ENCODE measurements at places on chromosomes 3 and 15.

DNA sequence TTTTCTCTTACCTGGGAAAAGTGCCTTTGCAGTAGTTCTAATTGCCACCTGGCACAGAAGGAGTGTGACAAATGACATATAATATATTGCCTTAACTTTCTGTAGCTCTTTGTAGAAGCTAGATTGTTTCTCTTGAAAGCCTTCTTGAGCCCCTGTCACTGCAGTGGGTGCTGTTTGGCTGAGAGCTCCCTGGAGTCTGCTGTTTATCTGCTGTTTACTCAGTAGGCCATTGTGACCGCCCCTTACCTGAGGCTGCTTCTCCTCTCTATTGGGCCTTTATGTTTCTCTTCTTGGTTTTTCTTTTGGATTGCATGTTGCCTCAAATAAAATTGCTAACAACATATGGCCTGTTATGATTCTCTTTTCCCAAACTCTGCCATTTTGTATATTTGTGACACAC is 16.7 kb downstream of the MAP2K5 start:
- no peak for DNase-seq

DNA sequence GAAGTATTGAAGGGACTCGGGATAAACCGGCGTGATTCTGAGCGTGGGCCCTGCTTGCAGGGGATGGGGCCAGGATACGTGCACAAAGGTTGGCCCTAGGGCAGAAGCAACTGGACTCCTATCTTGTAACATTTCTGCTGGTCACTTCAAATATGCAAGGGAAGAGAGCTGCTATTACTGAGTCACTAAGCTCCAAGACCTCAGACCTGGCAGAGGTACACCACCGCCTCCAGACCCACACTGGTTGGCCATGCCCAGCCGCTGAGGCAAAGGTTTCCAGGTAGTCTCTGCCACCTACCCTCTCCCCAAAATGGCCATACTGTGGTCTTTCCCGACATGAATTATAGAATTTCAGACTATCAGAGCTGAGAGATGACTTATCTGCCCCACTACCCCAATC is 13.4 kb upstream of the STRA6 start:
- no peak for DNase-seq

DNA sequence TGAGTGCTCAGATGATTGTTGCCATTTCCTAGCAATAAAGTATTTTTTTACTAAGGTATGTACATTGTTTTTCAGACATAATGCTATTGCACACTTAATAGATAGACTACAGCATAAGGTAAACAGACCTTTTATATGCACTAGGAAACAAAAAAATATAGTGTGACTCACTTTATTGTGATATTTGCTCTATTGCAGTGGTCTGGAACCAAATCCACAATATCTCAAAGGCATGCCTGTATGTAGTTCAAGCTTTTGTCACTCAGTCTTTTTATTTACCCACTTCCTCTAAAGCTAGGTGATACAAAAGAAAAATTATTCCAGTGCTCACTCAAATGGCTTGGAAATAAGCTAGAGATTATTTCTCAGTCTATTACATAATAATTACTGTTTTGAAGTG is 209.9 kb upstream of the VEPH1 start:
- no peak for DNase-seq

DNA sequence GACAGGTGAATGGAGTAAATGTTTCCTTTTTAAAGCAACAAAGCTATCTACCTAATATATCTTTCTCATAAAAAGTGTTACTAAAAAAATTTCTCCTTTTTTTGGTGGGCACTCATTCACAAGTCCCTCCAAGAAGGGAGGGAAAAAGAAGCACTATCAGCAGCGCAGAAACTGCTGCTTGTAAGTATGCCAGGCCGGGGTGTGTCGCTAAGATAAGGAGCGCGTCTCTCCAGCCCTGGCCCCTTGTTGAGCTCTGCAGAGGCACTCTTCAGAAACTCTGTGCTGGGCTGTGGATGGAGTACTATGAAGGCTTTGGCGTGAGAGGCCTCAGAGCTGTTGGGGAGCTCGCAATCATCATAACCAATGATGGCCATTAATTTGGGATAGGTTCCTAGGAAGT is 49.1 kb downstream of the ZDHHC3 start:
- no peak for DNase-seq

GRCh38 chr3:174229916-174230315 is 629.2 kb upstream of the NAALADL2 start:
- no peak for DNase-seq

DNA sequence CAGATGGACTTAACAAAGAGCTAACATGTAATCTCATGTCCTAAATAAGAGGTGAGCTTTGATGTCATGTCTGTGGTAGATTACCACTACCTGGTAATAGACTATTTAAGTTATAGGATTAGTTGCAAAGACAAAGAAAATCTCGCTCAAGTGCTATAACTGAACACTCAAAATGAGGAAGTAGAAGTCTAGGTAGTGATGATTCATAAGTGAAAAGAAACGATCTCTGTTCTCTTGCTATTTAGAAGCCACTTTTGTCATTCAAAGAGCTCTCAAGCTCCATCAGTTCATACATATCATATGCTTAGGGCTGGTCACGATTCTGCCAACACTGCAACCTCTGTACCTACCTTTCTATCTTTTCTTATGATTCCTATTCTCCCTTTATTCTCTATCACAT is 110.9 kb downstream of the EDEM1 start:
- DNase-seq = no peak

- DNase-seq = no peak
Measured at GRCh38 chr15:85407421-85408269, 27.2 kb downstream of the AKAP13 start.

GRCh38 chr3:182259579-182259978 is 533.7 kb upstream of the ATP11B start:
- DNase-seq = no peak

- no peak for DNase-seq
Measured at GRCh38 chr3:188659449-188660090, 505.6 kb downstream of the LPP start.

GRCh38 chr3:183437666-183438564 is 9.5 kb upstream of the MCF2L2 start:
- DNase-seq = no peak

DNA sequence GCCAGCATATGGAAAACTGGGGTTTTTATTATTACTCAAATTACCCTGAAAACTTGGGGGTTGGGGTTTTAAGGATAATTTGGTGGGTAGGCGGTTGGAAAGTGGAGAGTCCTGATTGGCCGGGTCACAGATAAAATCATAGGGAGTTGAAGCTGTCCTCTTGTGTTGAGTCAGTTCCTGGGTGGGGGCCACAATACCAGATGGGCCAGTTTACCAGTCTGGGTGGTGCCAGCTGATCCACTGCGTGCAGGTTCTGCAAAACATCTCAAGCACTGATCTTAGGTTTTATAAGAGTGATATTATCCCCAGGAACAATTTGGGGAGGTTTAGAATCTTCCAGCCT is 4.9 kb upstream of the ZNF662 start:
- DNase-seq = no peak

DNA sequence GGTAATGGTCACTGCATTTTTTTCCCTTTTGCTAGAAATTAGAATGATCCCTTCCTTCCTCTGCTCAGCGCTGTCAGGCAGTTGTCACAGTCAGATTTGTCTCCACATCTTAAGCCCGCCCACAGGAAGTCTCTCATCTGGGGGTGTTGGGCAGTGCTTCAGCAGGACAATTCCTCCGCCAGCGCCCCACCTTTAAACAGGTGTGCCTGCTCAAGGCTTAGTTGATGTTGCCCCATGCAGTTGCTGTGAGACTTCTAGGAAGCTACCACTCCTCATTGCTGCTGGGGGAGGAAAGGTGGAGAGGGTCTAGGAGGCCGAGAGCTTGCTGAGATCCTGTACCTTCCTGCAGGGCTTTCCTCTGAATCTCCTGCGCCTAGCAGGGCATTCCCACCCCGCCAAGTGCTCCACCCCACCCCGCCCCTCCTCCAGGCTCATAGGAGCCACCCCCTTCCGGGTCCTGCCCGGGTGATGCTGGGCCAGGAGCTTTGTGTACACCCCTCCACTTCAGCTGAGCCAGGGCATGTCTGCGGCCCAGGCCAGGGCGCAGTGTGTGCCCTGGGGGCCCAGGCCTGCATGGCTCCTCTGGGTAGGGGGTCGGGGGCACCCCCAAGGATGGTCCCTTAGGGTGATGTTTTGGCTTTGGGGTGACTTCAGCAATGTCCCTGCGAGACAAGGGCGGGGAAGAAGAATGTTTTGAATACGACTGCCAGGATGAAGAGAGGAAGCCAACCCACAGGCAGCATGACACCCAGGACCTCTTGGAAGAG is 68.7 kb downstream of the TRAK1 start:
- no peak for DNase-seq

DNA sequence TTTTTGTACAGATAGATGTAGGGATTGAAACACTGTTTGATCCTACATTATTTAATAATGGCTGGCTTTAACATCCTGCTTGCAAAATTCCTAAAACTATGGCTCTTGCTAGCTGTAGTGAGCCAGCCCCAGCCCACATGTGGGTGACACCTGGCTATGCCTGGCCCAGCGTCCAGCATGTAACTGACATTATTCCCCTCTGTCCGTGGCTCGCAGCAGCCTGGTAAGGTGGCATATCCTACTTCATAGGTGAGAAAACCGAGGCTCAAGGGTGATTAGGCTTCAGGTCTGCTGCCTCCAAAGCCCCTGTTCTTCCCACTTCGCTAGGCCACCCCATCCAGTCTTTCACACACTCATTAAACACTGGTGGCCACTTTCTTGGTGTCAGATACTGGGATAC is 1.6 kb downstream of the CALML4 start:
- no peak for DNase-seq

GRCh38 chr3:132180337-132180791 is 136.8 kb upstream of the ACP3 start:
- DNase-seq = no peak

Data from stimulated activated CD8-positive, alpha-beta memory T cell treated with anti-CD3 and anti-CD28 coated beads, Interleukin-7, amount 100 ng/mL, for 1 hour (primary cell).